ENCODE measurements at places on chromosomes 2 and 18. TPM values are rescaled to one million over a fixed set of nuclear protein-coding genes. Genes with fewer than 3 reads are reported as not detected.

DNA sequence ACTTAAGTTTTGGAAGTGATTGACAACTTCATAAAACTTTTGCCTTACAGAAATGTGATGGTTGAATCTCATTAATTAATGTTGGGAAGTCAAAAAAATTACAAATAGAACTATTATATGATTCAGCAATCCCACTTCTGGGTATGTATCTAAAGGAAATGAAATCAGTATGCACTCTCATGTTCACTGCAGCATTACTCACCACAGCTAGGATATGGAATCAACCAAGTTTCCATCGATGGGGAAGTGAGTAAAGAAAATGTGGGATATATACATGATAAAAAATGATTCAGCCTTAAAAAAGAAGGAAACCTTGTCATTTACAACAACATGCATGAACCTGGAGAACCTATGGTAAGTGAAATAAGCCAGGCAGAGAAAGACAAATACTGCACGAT, 112.4 kb upstream of the WDR75 start:
- H3K4me1 ChIP-seq = no peaks in the 10 kb centered on the region
- DNase-seq = no peak
- no peaks in the 10 kb centered on the region for H3K36me3 ChIP-seq
- no peaks in the 10 kb centered on the region for H3K27me3 ChIP-seq
- no peak overlapping the region for H3K27ac ChIP-seq

DNA sequence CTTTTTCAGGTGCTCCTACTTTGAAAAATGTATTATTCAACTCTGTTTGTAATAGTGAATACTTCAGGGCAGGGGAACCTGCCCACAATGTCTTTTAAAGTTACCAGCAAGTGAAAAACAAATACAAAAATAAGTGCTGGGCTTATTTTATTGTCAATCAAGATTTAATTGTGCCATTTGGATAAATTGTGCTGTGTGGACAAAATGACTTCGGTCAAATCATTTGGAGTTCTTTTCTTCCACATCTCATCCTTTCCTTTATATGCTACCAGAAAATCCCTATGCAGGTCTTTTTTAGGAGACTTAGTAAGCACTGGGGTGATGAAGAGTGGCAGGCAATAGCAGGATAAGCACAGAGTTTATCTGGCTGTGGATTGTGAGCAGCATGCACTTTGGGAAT, 63.9 kb downstream of the NYAP2 start:
- no peaks in the 10 kb centered on the region for H3K27me3 ChIP-seq
- no peaks in the 10 kb centered on the region for H3K36me3 ChIP-seq
- no peak overlapping the region for H3K4me3 ChIP-seq
- peaks cover 7% of the 10 kb centered on the region for H3K4me1 ChIP-seq

Gene EPB41L5
- polyA plus RNA-seq = 13.0 TPM

- H3K27ac ChIP-seq = no peak overlapping the region
- no peak overlapping the region for H3K4me3 ChIP-seq
- H3K36me3 ChIP-seq = peaks cover 5% of the 10 kb centered on the region
- H3K4me1 ChIP-seq = no peaks in the 10 kb centered on the region
- H3K27me3 ChIP-seq = no peaks in the 10 kb centered on the region
- DNase-seq = no peak
Observed at GRCh38 chr2:113196839-113197238, 23.1 kb downstream of the PSD4 start.

Gene MATN3
- 0.25 TPM for polyA plus RNA-seq

GRCh38 chr2:165003443-165004130, 48.3 kb upstream of the SLC38A11 start:
- no peak overlapping the region for H3K27ac ChIP-seq
- no peaks in the 10 kb centered on the region for H3K4me1 ChIP-seq
- no peaks in the 10 kb centered on the region for H3K27me3 ChIP-seq
- H3K4me3 ChIP-seq = no peak overlapping the region
- H3K36me3 ChIP-seq = no peaks in the 10 kb centered on the region

Gene LCT
- polyA plus RNA-seq = 37.0 TPM

Gene KIF1A
- polyA plus RNA-seq = 7.7 TPM

DNA sequence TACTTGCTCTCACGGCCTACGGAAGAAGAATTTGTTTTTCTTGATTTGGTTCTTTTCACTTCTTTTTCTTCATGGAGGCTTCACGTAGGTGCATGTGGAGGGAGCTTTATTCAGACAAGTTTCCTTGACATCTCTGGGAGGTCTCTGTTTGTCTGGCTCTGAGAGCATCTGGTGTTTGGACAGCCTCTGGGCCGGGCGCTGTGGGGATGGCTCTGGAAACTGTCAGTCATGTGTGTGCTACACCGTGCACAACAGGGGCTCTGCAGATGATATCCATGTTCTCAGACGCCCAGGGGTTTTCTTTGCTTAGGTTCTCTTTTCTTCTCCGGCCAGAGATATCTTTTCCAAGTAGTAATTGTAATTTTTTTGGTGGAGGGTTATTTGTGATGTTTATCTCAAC, 130.7 kb downstream of the SH3RF3 start:
- H3K36me3 ChIP-seq = no peaks in the 10 kb centered on the region
- DNase-seq = no peak
- no peaks in the 10 kb centered on the region for H3K4me1 ChIP-seq
- H3K27ac ChIP-seq = no peak overlapping the region
- no peak overlapping the region for H3K4me3 ChIP-seq
- no peaks in the 10 kb centered on the region for H3K27me3 ChIP-seq

Gene PARD3B
- 2.8 TPM for polyA plus RNA-seq

- no peak for DNase-seq
- peaks cover 25% of the 10 kb centered on the region for H3K4me1 ChIP-seq
- no peaks in the 10 kb centered on the region for H3K27me3 ChIP-seq
- no peaks in the 10 kb centered on the region for H3K36me3 ChIP-seq
Observed at GRCh38 chr2:101736233-101736632, 38.7 kb downstream of the MAP4K4 start.

DNA sequence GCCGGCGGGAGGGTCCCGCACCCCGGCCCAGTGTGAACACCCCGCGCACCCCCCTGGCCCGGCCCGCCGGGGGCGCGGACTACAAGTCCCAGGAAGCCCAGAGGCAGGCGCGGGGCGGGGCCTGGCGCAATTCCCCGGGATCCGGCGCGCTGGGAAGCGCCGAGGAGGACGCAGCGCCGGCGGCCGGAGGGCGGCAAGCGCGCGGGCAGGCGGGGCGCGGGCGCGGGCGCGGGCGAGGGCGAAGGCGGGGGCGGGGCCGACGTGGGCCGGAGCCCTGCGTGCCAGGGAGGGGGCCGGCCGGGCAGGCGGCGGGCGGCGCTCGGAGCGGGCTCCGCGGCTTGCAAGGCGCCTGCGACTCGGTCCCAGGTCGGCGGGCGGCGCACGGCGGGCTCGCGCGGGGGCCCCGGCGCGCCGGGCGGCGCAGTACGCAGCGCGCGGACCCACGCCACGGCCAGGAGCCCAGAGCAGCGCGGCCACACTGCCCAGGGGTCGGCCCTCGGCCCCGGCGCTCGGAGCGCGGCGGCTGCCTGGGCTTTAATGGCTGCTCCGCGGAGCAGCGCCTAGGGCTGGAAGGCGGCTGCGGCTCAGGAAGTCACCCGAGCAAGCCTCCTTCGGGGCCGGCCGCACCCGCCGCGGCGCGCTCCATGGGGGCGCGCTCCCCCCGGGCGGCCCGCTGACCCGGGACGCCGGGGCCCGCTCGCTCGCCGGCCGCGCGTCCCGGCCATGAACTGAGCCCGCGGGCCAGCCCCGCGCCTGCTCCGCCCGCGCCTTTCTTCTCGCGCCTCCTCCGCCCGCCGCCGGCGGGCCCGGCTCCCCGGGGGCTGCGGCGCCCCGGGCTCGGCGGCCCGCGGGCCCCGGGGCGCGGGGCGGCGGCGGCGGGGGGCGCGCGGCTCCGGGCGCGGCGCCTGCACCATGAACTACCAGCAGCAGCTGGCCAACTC, at the start of gene AGAP1:
Gene AGAP1, plus strand, starts transcription at position 269 of the 941 bp plus-strand sequence.
- H3K27ac ChIP-seq = peak within 1 kb of the TSS; percentile 38
- peak; percentile 88 for DNase-seq
- peak within 1 kb of the TSS; percentile 89 for H3K4me3 ChIP-seq
- H3K4me1 ChIP-seq = no peaks in the 10 kb centered on the region
- no peaks in the 10 kb centered on the region for H3K27me3 ChIP-seq

GRCh38 chr2:150413366-150413765, 74.1 kb downstream of the RND3 start:
- DNase-seq = no peak
- no peaks in the 10 kb centered on the region for H3K4me1 ChIP-seq
- H3K36me3 ChIP-seq = no peaks in the 10 kb centered on the region
- no peak overlapping the region for H3K27ac ChIP-seq

DNA sequence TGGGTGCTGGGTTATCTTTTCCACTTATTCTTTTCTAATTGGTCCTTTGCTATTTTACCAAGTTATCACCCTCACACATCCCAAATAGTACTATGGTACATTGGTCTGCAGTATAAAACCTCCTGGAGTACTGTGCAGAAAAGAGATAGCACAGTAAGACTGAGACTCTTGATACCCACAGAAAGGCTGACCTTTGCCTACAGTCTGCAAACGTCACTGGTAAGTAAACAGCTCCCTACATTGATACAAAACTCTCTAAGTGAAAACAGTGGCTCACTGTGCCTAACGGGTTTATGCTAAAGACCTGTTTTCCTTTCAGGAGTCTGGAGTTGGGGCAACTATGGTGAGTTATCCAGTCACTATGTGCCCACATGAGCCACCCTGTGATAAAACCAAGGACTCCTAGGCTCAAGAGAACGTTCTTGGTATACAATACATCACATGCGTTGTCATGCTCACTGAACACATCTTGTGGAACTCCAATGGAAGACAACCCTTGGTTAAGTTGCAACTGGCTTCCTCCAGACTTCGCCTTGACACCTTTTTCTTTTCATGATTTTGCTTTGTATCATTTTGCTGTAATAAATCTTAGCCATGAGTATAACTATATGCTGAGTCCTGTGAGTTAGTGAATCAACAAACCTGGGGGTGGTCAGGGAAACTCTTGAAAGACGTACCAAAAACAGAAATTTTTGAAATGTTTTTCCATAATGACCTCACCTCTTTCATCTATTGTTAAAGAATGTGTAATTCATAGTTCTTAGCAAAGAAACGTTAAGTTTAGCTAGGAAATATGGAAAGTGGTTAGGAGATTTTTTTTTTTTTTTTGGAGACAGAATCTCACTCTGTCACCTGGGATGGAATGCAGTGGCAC, 104.9 kb downstream of the C2orf74 start:
- no peak overlapping the region for H3K27ac ChIP-seq
- H3K4me3 ChIP-seq = no peak overlapping the region
- peaks cover 31% of the 10 kb centered on the region for H3K36me3 ChIP-seq
- H3K27me3 ChIP-seq = no peaks in the 10 kb centered on the region
- DNase-seq = peak; percentile 46

Gene REEP1
- 10.7 TPM for polyA plus RNA-seq

DNA sequence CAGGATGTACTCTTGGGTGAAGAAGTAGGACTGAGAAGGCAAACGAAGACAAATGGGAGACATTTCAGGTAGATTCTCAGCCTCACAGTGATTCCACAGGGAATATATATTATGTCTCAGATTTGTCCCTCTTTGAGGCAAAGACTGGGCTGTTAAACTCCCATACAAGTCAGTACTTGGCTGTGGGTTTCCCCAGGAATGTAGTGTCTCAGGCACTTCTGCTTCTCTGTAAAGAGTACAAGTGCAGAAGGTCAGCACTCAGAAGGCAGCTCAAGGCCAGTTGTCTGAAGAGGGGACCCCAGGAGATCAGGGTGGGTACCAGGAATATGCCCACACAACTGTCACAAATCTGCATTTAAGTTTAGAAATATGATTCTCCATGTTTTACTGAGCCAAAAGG, 39.9 kb upstream of the COBLL1 start:
- H3K4me3 ChIP-seq = no peak overlapping the region
- no peaks in the 10 kb centered on the region for H3K4me1 ChIP-seq
- no peaks in the 10 kb centered on the region for H3K27me3 ChIP-seq
- H3K36me3 ChIP-seq = no peaks in the 10 kb centered on the region
- H3K27ac ChIP-seq = no peak overlapping the region

DNA sequence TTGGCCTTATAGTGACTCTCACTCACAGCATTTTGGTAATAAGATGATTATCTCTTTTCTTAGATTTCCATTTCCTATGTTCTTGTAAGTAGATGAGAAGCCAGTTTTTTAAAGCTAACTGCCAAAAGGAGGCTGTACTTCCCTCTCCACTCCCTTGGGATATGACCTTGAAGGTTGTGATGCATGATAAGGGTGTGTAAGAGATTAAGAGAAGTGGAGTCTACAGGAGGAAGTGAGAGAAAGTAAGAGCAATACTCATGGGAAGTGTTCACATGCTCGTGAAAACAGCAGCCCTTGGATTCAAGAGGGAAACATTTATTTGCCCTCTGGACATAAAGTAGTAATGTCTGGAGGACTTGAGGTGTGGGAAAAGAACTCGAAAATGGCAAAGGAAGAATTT, 171.5 kb downstream of the EVA1A start:
- H3K36me3 ChIP-seq = no peaks in the 10 kb centered on the region
- no peaks in the 10 kb centered on the region for H3K27me3 ChIP-seq
- no peak overlapping the region for H3K27ac ChIP-seq
- DNase-seq = no peak

Gene CABYR
- 1.2 TPM for polyA plus RNA-seq

DNA sequence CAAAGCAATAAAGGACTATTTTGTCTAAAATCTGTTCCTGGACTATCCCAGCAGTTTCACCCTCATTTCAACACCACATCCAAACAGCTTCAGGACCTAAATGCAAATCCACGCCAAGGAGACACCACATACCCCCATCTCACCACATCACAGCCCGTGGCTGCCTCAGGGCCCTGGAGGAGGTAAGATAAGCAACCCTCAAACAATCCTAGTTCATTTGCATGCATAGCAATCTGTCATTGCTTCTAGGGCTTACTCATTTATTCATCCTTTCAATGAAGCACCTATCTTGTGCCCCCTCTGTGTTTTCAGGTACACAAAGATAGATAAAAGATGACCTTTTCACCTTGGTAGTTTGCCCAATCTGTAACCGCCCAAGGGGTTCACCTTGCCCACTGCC, 86.5 kb downstream of the VSNL1 start:
- H3K27me3 ChIP-seq = no peaks in the 10 kb centered on the region
- no peaks in the 10 kb centered on the region for H3K36me3 ChIP-seq
- no peaks in the 10 kb centered on the region for H3K4me1 ChIP-seq
- DNase-seq = no peak
- H3K27ac ChIP-seq = no peak overlapping the region
- H3K4me3 ChIP-seq = no peak overlapping the region

DNA sequence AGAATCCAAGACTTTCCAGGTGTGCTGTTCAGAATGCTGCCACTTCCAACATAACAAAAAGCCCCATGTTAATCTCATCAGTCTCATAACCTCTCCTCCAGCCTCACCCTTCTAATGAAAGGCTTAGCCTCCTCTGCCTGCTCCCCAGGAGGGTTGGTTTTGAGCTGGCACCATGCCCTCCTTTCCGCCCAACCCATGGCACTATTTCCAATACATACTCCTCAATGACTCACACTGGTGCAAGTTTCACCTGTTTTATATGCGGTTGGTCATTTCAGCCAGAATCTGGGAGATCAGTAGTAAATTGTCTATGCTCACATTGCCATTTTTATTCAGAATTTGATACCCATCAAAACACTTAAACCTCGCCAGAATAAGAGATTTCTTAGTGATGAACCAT, 157.6 kb upstream of the NRP2 start:
- no peak for DNase-seq
- no peaks in the 10 kb centered on the region for H3K27me3 ChIP-seq
- no peak overlapping the region for H3K27ac ChIP-seq

- no peaks in the 10 kb centered on the region for H3K27me3 ChIP-seq
- peak; percentile 63 for DNase-seq
- H3K36me3 ChIP-seq = no peaks in the 10 kb centered on the region
- H3K27ac ChIP-seq = no peak overlapping the region
Observed at GRCh38 chr2:178088774-178089270, 16.2 kb upstream of the PDE11A start.

All from small intestine (tissue), 16 donors.